ENCODE measurements at places on chromosomes 6 and 20.
A peak's percentile ranks its signal among the peaks of the same experiment; 100 is the strongest.

DNA sequence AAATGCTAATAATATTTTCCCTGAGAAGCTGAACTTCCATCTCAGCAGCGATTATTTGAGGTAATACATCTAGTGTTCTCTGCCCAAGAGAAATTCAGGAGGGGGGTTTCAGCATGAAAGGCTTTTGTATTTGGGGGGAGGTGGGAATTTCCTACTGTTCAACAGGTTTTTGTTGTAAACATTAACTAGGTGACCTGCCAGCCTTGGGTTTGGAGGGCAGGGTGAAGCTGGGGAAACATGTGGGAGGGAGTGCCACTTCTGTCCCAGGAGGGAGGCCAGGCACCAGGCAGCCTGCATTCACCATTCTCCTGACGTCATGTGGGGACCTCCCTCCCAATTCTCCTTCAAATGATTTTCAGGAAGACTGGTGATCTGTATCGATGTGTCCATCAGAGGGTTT is 37.7 kb upstream of the PKHD1 start:
- DNase-seq = no peak

DNA sequence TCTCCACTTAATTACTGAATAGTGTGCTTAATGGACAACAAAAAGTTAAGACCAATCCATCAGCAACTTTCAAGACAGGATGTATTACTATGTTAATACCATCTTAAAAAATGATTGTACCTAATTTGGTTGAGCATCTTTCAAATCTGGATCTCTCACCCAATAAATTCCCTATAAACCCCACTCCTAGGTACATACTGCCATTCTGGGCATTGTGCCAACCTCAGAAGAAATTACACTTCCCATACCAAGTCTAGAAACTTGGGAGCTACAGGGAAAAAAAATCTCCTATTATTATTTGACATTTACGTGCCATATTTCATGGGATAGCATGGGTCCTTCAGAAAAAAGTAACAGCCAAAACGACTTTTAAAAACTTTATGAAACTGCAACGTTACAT is 5.1 kb downstream of the SYNCRIP start:
- no peak for DNase-seq

GRCh38 chr6:18997375-18997826 is 610.3 kb downstream of the RNF144B start:
- no peak for DNase-seq

- DNase-seq = no peak
Observed at GRCh38 chr6:28988536-28989311, 16.4 kb downstream of the ZNF311 start.

- no peak for DNase-seq
Observed at GRCh38 chr20:48041078-48041780, 255.9 kb upstream of the SULF2 start.

DNA sequence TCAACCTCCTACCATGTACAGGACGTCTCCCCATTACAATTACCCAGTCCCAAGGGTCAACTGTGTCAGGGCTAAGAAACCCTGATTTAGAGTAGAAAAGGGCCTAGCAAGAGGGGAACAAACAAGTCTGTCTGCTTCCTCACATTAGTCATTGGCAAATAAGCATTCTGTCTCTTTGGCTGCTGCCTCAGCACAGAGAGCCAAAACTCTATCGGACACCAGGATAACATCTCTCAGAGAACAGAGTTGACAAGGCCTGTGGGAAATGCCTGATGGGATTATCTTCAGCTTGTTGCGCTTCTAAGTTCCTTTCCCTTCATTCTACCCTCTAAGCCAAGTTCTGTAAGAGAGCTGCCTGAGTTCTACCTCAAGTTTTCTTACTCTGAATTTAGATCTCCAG is 19.0 kb upstream of the VSX1 start:
- no peak for DNase-seq

- DNase-seq = no peak
Observed at GRCh38 chr20:34037121-34037520, 43.4 kb downstream of the RALY start.

GRCh38 chr20:9241232-9241692 is 172.4 kb downstream of the PLCB4 start:
- no peak for DNase-seq

- DNase-seq = no peak
Observed at GRCh38 chr20:4608861-4609260, 112.8 kb upstream of the PRND start.

DNA sequence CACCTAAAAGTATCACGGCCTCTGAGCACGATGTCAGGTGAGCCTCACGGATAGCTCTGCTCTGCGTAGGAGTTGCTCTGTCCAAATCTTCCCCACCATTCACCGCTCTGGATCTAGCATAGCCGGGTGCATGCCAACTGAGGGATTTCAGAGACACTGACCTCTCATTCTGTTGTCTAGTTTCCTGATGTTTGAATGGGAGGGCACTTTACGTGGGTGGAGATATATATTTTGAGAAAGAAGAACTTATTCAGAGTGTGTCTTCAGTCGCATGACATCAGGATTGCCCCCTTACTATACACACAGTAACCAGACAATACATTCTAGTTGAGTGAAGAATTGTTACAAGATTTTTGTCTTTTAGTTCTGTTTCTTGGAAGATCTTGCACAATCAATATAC is 96.5 kb upstream of the CITED2 start:
- no peak for DNase-seq

DNA sequence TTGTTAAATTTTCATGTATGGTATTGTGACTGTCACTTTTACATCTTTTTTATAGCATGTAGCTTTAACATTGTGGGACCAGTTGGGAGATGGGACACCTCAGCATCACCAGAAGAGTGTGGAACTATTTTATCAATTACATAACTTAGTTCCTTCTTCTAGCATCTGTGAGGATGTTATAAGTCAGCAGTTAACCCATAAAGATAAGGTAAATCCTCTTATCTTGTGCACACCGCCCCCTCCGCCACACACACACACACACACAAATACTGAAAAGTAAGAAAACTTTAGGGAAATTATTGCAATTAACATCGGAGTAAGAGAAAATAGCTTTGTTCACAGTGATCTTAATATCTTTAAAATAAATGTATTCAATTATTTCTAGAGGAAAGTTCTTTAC is 60.9 kb downstream of the PGM3 start:
- no peak for DNase-seq

GRCh38 chr20:44584162-44584561 is 1.8 kb downstream of the PKIG start:
- DNase-seq = no peak

GRCh38 chr20:23508449-23509229 is 17.7 kb downstream of the CST8 start:
- no peak for DNase-seq

DNA sequence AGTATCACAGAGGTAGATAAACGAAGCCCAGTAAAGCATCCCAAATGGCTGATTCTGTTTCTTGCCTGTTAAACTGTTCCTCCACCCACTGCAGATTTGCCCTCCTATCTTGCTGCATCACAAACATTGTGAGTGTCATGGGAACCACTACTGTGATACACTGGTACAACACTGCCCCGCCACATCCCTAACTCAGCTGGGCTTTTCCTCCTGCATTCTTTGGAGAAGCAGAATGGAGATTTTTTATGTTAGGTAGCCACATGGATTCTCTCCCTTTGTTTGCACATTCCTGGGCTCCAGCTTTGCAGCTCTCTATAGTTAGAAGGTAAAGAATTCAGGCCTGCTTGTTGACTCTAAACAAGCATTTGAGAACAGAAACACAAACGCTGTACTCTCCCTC is 234.1 kb downstream of the TMEM242 start:
- DNase-seq = no peak

DNA sequence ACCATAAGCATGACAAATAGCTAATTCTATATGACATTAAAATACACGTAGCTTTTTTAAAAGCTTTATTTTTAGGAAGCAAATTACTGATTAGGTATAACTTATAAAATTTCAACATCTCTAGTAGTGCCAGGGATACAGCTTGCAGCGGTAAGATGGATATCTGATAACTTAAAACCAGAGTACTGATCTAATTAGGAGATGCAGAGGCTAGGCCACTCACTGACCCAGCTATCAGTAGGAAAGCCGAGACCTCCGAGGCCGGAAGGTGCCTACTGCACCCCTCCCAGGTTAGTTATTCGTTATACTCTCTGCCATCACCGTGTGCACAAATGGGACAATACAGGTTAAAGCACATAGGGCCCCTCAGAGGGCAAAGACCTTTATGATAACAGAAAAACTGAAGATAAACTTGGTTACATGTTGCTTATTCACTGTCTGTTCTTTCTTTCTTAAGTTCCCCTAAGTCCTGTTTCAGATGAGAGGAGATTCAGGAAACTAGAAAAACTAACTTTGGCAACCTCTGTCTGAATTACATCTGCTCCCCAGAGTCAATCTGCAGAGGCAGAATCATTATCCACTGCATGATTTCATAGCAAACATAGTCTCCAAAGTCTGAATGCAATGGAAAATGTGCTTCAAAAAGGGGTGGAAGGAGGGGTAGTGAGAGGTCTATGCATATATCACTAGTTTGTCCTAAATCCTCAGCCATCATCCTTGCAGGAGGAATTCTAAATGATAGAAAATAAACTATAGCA is 60.8 kb downstream of the RIPOR2 start:
- DNase-seq = no peak

GRCh38 chr6:37731371-37731770 is 33.7 kb upstream of the MDGA1 start:
- DNase-seq = no peak

DNA sequence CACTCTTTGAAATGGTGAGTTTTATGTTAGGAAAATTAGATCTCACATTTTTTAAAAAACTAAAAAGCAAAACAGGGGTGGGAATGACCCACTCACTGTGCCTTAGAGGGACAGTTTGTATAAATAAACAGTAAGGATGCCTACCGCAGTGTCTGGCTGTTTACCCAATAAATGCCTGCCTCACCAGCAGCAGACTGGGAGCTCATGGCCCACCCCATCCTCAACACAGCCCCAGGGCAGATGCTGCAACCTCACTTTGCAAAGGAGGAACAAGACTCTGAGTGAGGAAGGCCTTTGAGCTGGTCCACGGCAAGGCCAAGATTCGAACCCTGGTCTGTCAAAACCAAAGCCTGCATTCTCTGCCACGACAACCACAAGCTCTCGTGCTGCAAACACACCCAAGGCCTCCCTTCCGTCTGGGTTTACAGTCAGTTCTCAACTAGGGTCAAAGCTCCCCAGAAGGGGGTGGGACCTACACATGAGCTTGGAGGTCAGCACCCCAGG is 77.8 kb downstream of the BMP7 start:
- DNase-seq = no peak

GRCh38 chr20:64062596-64063388 is at the start of gene TCEA2:
TCEA2 (plus strand) TSS chr20:64063198; CDS start chr20:64063313, 115 bp downstream.
- peak; percentile 97 for DNase-seq

- DNase-seq = no peak
Observed at GRCh38 chr20:24738981-24739633, 210.0 kb upstream of the CST7 start.

DNA sequence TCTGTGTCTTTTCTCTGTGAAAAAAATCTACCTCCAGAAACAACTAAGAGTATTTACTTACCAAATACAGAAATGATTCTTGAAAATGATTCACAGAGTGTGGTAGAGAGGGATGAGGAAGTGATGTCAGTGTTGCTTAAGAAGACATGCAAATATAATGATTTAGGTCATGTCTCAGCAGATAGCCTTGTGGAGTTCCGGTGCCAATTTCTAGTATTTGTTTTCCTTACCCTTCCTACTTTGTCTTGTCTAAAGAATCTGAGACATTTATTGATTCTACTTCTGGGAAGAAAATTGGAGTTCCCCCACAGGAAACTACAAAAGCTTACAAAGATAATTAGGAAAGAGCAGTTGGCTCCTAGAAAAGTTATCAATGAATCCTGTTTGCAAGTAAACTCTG is 68.8 kb downstream of the GJA1 start:
- no peak for DNase-seq

- no peak for DNase-seq
Observed at GRCh38 chr6:42400061-42400760, 51.5 kb downstream of the TRERF1 start.

DNA sequence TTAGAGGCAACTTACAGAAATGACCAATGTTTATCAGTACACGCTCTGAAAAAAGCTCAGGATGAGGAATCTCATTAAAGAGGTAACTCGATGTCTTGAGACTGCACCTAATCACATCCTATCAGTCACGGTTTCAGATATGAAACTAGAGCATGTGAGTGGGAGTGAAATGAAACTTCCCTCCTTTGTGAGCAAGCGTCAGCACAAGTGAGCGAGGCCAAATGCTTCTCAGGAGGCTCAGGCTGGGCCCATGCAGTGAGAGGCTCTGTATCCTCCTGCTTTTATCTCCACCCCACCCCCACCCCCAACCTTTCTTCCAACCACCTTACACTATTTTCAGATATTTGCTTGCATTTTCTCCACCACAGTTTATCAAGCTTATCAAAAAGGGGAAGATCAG is 140.8 kb upstream of the RIMS1 start:
- no peak for DNase-seq

DNA sequence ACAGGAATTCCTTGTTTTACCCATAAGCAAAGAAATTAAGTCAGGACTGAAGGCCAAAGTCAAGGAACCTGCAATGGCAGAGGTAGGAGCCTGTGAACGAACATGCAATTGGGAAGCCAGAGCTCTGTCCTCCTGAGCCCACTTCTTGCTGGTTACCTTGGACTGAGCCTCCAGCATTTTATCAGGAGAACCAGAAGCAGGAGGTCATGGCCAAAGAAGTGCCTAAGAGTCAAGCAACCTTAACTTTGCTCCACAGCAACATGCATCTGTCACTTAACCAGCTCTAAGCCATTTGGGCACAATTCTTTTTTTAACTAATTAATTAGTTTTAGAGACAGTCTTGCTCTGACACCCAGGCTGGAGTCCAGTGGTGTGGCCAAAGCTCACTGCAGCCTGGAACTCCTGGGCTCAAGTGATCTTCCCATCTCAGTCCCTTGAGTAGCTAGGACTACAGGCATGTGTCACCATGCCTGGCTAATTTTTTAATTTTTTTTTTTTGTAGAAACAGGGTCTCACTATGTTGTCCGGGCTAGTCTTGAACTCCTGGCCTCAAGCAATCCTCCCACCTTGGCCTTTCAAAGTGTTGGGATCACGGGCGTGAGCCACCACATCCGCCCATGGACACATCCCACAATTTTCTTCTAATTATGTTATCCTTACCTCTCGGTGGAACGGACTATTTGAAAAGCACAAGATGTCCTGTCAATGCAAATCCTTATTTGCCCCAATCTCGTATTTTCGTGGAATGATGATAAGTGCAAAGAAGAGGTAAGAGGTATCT is 334.2 kb downstream of the CD83 start:
- DNase-seq = no peak

GRCh38 chr6:108083349-108083748 is 8.8 kb upstream of the OSTM1 start:
- no peak for DNase-seq

DNA sequence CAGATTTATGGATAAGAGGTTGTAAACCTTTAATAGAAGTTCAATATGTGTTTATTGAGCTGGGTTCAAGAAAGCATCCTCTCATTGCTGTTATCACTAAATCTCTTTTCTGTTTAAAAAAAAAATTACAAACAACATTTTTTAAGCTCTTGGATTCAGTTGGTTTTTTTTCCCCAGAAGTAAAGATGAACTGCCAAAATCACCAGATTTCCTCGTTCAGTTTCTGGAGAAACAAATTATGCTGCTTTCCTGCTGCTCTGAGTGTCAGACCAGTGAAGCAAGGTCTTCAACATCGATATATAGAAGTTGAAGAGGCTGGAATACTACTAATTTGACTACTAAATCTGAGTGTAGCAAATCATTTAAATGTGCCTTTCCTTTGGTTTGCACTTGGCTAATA is 352.1 kb upstream of the IRAK1BP1 start:
- no peak for DNase-seq

- no peak for DNase-seq
Observed at GRCh38 chr20:16588241-16588640, 15.0 kb upstream of the KIF16B start.

- DNase-seq = no peak
Observed at GRCh38 chr6:43035495-43036194, 14.2 kb downstream of the RRP36 start.

- DNase-seq = no peak
Observed at GRCh38 chr6:166957087-166957804, 896 bp upstream of the RNASET2 start.
